ENCODE measurements at places on chromosomes 6 and 20.

DNA sequence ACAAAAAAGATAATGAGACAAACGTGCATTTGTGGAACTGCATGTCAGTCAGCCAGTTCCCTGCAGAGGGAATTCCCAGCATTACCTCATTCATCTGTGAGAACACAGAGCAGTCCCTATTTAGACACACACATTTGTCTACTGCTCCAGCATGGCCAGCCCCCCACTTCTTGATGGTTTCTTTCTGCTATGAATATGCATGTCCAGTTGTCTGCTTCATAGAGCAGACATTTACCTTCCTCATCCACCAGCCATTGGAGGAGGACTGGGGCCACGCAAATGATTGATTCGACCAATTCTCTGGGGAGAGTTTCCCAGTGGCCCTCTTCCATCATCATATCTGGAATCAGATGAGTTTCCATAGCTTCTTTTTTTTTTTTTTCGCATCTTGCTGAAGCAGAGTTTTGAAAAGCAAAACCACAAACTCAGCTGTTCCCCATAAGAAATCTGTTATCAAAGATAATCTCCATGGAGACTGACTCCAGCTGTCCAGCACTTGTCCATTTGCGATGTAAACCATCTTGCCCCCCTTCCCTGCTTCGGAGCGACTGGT, 11.8 kb downstream of the ENPP1 start:
- no peak for DNase-seq

DNA sequence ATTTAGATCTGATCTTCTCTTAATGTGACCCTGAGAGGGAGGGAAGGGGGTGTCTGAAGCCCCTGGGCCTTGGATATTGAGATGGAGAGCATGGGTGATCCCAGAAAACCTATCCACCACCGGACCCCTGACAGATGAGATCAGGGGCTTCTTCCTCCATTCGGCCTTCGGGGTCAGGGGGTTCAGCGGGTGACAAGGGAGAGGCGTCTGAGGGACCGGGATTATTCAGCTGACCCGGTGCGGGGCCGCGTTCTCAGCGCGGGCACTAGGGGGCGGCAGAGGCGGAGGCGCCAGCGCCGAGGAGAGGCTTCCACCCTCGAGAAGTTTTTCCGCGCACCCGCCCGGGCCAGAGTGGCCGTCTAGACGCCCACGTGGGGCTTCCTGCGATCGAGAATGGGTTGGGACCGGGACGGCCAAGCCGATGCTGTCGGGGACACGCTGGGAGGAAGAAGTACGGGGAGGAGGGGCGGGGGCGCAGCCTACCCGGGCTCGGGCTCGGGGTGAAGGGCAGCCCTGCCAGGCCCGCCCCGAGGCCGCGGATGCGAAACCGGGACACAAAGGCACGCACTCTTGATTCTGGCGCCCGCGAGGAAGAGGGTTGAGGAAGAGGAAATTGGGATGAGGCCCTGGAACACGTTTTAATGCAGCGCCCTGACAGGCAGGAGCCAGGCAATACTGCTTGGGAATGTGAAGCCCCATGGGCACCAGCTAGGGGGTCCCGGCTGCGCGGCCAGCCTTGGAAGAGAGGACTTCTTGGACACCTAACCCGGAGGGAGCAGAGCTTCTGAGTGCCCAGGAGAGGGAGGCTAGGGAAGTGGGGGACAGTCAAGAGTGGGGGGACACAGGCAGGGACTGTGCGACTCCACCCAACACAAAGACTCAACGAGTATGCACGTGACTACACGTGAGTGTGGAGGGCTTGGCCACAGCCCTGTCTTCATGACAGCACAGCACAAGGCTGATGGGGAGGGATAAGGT, 30.6 kb downstream of the COL11A2 start:
- DNase-seq, result peak; percentile 77

GRCh38 chr6:657743-658142, 843 bp upstream of the HUS1B start:
- DNase-seq, result no peak

DNA sequence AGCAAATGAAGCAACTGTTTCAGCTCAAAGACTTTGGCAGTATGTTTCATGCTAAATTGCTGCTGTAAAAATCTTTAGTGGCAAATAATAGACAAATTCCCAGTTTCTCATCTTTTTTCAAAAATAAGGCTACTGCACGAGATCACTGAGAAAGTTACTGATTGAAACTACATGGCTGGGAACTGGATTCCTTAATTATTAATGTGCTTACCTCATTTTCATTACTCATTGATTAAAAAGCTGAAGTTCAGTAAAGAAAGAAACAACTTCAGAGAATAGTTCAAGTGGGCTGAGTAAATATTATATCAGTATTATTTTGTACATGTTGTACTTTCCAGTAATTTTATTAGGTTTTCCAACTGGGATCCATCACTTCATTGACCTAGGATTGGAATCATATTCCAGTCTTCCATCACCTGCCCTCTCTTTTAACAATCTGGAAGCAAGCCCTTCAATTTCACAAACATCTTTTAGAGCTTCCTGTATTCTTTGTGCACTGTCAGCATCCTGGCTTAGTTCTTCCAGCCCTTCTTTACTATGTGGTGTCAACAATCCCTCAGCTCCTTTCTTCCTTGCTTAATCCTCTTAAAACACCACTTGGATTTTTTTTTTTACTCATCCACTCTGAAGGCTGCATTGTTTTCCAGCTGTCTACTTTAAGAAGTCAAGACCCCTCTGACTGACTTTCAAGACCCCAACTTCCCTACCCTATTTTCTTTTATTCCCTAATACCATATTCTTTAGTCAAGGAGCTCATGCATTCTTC, 4.3 kb downstream of the MEI4 start:
- no peak for DNase-seq

DNA sequence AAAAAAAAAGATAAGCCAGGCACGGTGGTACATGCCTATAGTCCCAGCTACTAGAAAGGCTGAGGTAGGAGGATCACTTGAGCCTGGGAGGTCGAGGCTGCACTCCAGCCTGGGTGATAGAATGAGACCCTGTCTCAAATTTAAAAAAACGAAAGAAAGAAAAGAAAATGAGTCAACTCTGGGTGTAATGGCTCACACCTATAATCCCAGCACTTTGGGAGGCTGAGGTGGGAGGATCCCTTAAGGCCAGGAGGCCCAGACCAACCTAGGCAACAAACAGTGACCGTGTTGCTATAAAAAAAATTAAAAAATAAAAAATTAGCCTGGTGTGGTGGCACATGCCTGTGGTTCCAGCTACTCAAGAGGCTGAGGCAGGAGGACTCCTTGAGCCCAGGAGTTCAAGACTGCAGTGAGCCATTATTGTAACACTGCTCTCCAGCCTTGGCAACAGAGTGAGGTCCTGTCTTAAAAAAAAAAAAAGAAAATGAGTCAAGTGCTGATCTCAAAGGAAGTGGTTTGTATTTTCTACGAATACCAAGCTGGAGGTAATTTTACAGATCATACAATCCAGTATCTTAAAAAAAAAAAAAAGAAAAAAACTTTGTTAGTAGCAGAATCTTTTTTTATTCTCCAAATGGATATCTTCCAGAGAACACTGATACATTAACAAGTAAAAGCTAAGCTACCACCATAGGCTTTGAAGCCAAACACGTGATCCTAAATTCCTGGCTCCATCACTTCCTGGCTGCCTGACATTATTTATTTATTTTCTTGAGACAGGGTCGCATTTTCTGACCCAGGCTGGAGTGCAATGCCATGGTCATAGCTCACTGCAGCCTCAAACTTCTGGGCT, 5.7 kb downstream of the COMMD7 start:
- no peak for DNase-seq

DNA sequence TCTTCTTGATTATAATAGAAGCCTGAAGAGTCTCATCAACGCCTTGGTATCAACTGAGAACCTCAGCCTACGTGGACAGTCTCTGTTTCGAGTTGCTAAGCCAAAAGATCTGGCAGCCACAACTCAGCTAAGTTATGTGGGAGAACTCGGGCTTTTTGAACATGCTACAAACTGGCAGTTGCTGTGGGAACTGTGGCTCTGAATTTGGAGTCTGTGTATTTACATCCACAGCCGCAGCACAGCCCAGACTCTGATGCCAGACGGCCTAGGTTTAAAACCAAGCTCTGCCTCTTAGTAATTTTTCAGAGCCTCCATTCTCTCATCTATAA, 35.8 kb downstream of the RIPOR2 start:
- DNase-seq, result no peak

DNA sequence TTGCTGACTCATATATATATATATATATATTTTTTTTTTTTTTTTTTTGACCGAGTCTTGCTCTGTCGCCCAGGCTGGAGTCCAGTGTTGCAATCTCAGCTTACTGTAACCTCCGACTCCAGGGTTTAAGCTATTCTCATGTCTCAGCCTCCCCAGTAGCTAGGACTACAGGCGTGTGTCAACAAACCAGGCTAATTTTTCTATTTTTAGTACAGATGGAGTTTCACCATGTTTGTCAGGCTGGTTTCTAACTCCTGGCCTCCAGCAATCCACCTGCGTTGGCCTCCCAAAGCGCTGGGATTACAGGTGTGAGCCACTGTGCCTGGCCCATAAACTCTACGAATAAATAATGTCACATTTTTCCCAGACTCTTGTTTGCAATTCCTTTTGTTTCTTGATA, 4.8 kb downstream of the LRP11 start:
- no peak for DNase-seq

DNA sequence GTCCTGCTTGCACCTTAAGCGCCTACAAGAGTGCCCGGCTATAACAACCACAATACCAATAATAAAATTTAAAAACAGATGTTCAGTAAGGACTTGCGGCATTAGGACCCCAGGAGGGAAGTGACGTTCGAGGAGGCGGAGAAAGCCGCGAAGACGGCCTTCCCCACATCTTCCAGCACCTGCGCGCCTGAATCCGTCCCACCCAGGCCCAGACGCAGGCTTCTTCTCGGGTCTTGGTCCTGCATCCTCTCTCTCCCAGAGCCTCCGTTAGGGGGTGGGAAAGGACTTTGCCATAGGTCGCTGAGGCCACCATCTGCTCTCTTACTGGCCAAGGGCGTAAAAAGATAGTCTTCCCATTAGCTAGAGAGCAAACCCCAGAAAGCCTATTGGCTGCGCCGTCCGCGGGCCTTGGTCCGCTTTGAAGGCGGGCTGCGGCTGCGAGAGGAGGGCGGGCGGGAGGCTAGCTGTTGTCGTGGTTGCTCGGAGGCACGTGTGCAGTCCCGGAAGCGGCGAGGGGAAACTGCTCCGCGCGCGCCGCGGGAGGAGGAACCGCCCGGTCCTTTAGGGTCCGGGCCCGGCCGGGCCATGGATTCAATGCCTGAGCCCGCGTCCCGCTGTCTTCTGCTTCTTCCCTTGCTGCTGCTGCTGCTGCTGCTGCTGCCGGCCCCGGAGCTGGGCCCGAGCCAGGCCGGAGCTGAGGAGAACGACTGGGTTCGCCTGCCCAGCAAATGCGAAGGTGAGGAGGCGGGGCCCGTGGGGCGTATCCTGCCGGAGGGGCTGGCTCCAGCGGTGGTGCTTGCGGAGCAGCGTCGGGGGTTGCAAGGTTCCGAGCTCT, at the start of gene CNPY3:
Gene CNPY3, plus strand, starts transcription at position 495 of the 835 bp plus-strand sequence. Its CDS starts 91 bp downstream, at position 586.
- peak; percentile 87 for DNase-seq

DNA sequence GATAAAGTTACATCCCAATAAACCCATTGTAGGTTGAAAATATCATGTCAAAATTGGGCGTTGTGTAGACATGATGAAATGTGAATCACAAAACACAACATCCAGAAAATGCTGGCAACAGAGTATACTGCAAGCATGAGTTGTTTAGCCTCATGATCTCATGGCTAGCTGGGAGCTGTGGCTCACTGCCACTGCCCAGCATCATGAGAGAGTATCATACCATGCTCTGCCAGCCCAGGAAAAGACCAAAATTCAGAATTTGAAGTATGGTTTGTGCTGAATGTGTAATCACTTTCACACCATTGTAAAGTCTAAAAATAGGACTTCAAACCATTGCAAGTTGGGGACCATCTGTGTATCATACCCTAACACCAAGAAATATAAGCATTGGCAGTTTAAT, 45.2 kb upstream of the SMAP1 start:
- no peak for DNase-seq

- DNase-seq, result no peak
Measured at GRCh38 chr6:33108307-33108706, 32.5 kb downstream of the HLA-DPB1 start.

DNA sequence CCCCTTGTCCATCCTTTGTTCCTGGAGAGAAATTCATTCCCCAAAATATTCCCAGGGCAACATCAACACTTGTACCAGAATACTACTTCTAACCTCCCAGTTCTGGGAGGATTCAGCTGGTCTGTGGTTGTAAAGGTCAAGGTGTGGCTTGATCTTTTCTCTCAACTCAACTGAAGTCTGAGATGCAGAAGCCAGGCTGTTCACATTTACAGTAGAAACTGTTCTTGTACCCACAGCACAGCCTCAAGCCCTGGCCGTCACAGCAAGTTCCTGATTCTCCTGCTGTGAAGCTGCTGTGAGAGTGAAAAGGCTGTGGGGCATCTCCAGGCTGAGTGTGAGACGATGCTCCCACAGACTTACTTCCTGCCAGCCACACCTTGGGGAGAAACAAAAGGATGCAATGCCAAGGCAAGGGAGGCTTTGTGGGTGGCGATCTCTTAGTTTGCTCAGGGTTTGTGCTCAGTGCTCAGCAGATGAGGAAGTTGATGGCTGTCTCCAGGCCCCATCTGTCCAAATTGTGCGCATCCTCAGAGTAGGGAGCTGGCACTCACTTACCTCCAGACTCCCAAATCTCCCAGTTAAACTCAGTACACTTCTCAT, 143.9 kb upstream of the FOXA2 start:
- no peak for DNase-seq

- DNase-seq, result no peak
Measured at GRCh38 chr6:141700819-141701218, 431.9 kb upstream of the GJE1 start.

GRCh38 chr20:19712721-19713260, 45.3 kb upstream of the RIN2 start:
- DNase-seq, result no peak

DNA sequence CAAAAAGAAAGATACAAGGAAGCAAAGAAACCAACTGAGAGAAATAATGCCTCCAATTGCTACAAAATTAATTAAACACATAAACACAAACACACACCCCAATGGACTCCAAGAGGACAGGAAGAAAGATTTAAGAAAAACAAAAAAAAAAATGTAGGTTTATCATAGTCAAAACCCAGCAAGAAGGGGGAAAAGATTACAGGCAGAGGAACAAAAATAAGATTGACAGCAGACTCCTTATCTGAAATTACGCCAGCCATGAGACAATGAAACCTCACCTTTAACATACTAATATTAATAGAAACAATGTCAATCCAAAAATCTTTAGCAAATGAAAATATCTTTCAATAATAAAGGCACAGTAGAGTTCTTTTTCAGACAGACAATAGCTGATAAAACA, 155.8 kb downstream of the RNGTT start:
- no peak for DNase-seq

GRCh38 chr6:102197211-102197610, 803.7 kb downstream of the GRIK2 start:
- DNase-seq, result no peak
